ENCODE measurements at places on chromosomes 3 and 15.
A peak's percentile ranks its signal among the peaks of the same experiment; 100 is the strongest.

- DNase-seq, result no peak
Observed at GRCh38 chr3:25938566-25939325, 148.9 kb downstream of the OXSM start.

GRCh38 chr3:48407542-48408099 is 22.3 kb downstream of the PLXNB1 start:
- DNase-seq, result no peak

DNA sequence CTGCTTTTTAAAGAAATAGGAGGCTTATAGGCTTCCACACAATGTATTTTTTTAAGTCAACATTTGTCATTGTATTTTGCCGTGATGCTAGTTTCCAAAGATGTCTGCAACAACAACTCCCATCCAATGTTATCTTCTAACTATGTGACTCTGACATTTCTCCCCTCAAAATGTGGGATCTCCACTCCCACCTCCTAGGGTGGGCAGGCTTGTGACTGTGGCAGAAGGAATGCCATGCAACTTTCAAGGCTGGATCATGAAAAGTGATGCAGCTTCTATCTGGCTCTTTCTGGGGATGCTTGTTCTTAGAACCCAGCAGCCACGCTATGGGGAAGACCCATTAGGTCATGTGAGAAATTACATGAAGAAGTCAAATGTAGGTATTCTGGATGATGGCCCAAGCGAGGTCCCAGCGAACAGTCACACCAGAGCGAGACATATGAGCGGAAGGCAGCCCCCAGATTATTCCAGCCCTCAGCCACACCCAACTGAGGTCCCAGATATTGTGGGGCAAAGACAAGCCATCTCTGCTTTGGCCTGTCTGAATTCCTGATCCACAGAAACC is 124.3 kb downstream of the BDH1 start:
- DNase-seq, result no peak

DNA sequence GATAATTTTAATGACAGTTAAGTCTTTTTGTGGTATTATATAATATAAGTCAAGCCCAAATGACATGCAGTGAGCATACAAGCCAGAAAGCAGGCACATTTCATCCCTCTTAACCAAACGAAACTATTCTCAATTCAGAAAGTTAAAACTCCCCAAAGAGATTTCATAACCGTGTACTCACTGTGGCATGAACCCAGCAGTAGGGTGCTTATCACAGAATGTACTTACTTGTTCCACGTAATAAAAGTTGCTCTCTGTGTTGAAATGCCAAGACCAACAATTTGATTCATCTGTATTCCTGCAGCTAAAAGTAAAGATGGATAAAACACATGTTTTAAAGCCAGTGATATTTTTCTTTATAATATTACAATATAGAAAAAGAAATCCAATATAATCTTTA is 12.1 kb downstream of the GK5 start:
- DNase-seq, result no peak

GRCh38 chr3:116408473-116408872 is 36.8 kb downstream of the LSAMP start:
- DNase-seq, result no peak

DNA sequence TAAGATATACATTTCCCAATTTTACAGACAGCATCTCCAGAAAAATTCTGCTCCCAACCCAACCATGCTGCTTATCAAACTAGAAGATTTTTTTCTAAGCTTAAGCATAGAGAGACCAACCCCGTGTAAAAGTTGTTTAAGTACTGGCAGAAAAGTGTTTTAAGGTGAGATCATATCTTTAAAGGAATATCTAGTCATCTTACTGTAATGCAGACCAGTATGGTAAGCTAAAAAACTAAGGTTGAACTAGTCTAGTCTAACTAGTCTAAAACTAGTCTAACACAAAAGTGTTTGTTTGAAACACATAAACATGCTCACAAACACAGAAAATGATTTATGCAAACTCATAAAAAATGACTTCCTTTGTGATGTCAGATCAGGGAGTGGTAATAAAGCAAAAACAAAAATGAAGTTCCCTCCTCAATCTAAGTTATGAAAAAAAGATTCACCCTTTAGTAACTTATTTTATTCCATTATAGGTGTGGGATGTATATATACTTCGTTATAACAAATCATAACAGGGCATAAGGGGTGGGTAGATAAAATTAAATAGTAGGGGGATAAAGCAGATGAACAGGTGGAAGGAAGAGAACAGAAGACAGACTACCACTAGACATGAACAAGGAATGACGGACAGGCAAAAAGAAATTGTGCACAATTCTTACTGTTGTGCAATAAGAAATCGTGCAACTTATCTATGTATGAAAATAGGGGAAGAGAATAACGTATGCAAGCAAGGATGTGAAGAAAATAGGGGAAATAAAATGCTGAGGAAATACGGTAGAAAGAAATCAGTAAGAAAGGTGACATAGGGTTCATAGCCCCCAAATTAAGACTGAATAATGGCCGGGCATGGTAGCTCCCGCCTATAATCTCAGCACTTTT is 10.0 kb downstream of the MYO5A start:
- no peak for DNase-seq

DNA sequence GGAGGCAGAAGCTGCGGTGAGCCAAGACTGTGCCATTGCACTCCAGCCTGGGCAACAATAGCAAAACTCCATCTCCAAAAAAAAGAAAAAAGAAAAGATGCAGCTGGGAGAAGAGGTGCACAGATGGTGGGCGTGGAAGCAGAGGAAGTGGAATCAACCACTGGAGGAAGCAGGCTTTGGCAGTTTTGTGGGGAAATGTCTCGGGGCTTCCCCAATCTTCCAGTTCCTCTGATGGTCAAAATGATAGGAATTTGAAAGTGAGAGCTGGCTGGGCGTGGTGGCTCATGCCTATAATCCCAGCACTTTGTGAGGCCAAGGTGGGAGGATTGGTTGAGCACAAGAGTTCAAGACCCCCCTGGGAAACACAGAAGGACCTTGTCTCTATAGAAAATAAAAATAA is 48.1 kb upstream of the SMAD3 start:
- no peak for DNase-seq

DNA sequence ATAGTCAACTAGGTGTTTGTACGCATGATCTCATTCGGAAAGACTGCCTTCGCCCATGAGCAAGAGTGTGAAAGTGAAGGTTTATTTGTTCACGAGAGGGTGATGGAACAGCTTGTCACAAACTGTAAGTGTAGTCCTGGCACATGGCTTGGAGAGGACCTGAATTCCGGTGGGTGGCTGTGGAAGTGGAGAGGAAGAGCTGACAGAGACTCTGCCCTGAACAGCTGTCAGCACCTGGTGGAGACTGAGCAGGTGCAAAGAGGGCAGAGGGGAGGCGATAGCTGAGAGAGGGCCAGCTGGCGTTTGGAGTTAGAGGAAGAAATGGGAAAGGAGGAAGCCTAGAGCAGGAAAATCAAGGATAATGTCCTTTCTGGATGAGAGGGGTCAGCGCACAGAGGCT is 155.7 kb downstream of the EEFSEC start:
- no peak for DNase-seq

GRCh38 chr15:93384886-93385285 is 295.9 kb upstream of the RGMA start:
- DNase-seq, result no peak

DNA sequence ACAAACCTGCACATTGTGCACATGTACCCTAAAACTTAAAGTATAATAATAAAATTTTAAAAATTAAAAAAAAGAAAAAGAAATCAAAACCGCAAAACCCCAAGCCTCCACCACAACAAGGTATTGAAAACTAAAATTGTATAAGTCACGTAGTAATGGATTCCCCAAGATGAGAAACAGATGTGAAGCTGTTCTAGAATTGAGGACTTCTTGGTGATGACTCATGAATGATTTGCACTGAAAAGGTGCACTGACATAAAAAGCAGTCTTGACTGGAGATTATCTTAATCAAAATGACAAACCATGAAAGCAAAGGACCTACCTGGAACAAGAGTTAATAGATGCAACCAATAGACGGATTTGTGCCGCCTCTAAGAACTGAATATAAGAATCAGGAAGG is 225.8 kb downstream of the MYRIP start:
- no peak for DNase-seq

DNA sequence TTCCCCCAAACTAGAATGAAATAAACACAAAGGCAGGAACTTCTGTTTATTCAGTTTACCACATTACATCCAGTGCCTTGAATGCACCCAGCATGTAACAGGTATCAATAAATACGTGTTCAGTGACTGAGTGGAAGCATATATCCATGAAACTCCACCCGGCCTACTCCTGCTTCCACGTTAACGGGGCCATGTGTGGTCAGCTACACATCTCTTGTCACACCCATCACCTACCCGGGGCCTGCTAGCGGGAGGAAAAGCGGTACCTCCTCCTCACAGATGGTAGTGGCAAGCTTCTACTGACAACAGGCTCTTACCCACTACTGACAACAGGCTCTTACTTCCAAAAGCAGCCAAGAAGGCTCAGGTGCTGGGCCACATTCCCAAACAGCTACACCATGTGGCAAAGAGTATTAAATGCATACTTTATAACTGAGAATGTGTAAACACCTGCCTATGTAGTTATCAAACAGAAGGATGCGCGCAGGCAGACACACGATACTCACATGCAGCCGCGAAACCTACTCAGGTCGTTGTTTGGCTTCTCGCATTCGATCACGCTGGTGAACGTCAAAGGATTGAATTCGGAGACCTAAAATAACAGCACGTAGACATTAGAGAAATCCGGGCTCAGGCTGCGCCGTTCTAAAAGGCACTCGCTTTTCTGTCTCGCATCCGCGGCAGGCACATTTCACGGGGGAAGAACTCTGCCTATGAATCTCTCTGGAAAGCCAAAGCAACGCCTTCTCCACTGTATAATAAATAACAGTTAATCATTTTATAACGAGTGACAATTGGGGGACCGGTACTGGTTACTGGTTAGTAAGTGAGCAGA is 127.4 kb downstream of the ATP10A start:
- DNase-seq, result no peak

DNA sequence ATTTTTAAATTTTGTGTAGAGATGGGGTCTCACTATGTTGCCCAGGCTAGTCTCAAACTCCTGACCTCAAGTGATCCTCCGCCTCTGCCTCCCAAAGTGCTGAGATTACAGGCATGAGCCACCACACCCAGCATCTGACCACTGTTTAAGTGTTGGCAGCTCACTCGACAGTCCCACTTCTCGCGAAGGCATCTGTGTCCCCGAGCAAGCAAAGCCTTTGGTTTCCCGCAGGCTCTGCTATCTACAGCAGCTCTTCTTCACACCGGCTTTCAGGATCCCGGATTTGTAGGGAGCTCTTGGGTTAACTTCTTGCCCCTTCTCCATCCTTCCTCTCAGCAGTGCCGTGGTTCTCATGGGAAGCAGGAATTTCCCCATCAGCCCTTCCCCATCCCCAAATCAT is 240.9 kb downstream of the VPS13C start:
- no peak for DNase-seq

GRCh38 chr3:43006825-43007224 is 27.7 kb downstream of the GASK1A start:
- DNase-seq, result no peak

DNA sequence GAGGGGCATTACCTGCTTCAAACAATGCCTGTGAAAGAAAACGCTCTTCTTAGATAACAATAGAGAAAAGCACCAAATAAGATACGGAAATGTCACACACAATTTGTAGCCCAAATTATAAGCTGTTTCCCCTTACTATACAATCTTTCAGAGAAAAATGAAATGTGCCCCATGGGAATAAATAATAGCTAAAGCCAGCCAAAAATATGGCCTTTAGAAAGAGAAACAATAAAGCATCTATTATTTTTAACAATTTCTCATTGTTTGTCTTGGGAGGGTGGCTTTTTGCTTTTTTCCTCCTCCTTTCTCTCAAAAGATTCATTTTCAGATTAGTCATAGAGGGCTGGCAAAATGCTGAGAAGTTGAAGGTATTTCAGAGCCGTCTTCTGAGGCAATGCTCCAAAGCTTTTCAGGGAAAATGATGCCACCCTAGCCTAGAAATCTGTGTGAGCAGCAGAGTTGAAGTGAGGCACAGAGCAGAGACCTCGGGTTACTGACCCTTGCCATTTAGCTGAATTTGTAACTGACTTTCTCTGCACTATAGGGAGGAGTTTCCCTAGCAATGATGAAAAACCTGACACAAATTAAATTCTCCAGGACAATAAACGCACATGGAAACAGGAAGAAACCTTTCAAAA is 86.3 kb upstream of the PRICKLE2 start:
- peak; percentile 46 for DNase-seq

DNA sequence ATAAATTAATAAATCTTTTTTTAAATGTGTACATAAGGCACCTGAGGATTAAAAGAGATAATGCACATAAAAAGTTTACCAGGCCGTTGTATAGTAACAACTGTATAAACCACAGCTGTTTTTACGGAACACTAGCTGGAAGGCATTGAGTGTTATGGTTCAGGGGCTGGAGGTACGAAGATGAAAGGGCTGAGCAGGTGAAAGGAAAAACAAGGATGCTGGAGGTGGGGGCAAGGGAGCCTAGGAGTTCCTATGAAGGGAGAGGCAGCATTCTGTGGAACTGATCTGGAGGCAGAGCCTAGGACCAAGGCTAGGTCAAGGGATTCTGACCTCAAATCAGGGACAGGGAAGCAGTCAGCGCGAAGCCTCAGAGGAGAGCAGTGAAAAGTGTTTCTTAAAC is 8.0 kb downstream of the SEMA5B start:
- DNase-seq, result no peak

- no peak for DNase-seq
Observed at GRCh38 chr3:45137656-45138181, 8.5 kb downstream of the CDCP1 start.

GRCh38 chr15:47705281-47705997 is 11.9 kb upstream of the SEMA6D start:
- DNase-seq, result no peak

- no peak for DNase-seq
Observed at GRCh38 chr15:76386926-76387325, 50.4 kb downstream of the ISL2 start.

DNA sequence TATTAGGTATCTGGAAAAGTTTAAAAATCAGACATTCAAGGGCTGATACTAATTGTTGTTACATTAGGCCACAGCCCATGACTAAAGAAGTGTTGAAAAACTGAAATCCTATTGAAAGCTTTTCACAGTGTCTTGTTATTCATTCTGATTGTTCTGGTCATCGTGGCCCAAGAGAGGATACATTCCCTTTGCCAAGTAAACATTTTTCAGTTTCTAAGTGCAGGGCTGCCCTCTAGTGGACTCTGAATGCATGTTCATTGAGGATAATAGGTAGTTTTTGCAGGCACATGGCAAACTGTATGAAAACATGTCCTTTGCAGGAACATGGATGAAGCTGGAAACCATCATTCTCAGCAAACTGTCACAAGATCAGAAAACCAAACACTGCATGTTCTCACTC is 181.1 kb downstream of the MYRIP start:
- DNase-seq, result peak; percentile 56

All from HT1080 (cell line).